ENCODE measurements at places on chromosomes 13 and 19.

DNA sequence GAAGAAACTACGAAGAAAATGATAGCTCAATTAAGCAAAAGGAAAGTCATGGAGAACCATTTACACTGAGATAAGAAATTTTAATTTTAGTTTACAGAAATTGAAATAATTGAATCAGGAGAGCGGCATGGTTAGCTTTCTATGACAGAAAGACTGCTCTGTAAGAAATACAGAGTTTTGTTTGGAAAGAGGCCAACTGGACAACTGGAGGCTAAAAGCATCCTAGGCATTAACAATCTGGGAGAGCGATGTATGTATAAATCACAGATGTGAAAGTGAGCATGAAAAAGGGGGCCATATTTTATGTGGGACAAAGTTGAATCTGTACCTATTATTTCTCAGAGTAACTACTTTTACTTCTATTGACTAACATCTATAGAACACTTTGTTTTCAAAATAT is 1608.8 kb upstream of the PCDH20 start:
- H3K27ac ChIP-seq, result no peak overlapping the region
- H3K27me3 ChIP-seq, result no peaks in the 10 kb centered on the region
- no peak overlapping the region for H3K4me3 ChIP-seq
- no peaks in the 10 kb centered on the region for H3K36me3 ChIP-seq
- no peaks in the 10 kb centered on the region for H3K4me1 ChIP-seq
- no peak for DNase-seq

- H3K36me3 ChIP-seq, result peaks cover 77% of the 10 kb centered on the region
- H3K27me3 ChIP-seq, result no peaks in the 10 kb centered on the region
- H3K4me3 ChIP-seq, result no peak overlapping the region
- DNase-seq, result no peak
These were observed 19.6 kb downstream of the SUPT20H start for GRCh38 chr13:37039896-37040295.

DNA sequence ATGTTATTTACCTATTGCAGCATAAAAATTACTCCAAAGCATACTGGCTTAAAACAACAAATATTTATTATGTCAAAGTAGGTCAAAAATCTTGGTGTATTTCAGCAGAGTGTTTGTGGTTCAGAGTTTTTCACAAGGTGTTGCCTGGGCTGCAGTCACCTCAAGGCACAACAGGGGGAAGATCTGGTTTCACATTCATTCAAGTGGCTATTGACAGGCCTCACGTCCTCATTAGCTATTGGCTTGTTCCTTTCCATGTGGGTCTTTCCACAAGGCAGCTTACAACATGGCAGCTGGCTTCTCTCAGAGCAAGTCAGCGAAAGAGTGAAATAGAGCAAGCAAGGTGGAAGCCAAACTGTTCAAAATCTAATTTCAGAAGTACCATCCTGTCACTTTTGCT is 602.9 kb downstream of the OLFM4 start:
- DNase-seq, result no peak
- H3K27ac ChIP-seq, result no peak overlapping the region
- H3K36me3 ChIP-seq, result no peaks in the 10 kb centered on the region
- no peaks in the 10 kb centered on the region for H3K27me3 ChIP-seq

- H3K4me3 ChIP-seq, result peak overlapping the region; percentile 70
- no peak for DNase-seq
These were observed 27.2 kb downstream of the GPX4 start for GRCh38 chr19:1130771-1131717.

GRCh38 chr19:36182612-36183244 is 30.5 kb upstream of the COX7A1 start:
- DNase-seq, result no peak
- no peaks in the 10 kb centered on the region for H3K4me1 ChIP-seq
- no peaks in the 10 kb centered on the region for H3K36me3 ChIP-seq
- no peaks in the 10 kb centered on the region for H3K27me3 ChIP-seq

- no peaks in the 10 kb centered on the region for H3K4me1 ChIP-seq
- no peaks in the 10 kb centered on the region for H3K36me3 ChIP-seq
- H3K27ac ChIP-seq, result no peak overlapping the region
These were observed 19.2 kb downstream of the CEACAM6 start for GRCh38 chr19:41774515-41774980.
